Activated CD8-positive, alpha-beta memory T cell treated with anti-CD3 and anti-CD28 coated beads, Interleukin-2, amount 50 U/mL, for 4 hours (primary cell): ENCODE measurements at places on chromosomes 5 and 9.

DNA sequence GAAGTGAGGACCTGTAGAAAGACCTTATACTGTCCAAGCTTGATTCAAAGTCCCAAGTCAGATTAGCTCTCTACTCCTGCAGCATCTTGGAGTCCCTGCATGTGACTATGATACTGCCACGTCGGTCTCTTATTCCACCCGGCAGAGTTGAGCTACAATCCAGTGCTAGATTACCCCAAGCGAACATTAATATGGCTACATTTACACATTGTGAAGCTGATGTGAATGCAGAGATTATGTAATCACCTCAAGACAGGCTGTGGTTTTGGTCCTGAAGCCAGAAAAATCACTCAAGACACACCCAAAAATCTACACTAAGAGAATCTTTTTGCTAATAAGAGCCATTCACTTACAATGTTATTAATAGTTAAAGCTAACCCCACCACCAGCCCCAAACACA lies 116.7 kb downstream of the GNA14 start:
- no peak for DNase-seq

DNA sequence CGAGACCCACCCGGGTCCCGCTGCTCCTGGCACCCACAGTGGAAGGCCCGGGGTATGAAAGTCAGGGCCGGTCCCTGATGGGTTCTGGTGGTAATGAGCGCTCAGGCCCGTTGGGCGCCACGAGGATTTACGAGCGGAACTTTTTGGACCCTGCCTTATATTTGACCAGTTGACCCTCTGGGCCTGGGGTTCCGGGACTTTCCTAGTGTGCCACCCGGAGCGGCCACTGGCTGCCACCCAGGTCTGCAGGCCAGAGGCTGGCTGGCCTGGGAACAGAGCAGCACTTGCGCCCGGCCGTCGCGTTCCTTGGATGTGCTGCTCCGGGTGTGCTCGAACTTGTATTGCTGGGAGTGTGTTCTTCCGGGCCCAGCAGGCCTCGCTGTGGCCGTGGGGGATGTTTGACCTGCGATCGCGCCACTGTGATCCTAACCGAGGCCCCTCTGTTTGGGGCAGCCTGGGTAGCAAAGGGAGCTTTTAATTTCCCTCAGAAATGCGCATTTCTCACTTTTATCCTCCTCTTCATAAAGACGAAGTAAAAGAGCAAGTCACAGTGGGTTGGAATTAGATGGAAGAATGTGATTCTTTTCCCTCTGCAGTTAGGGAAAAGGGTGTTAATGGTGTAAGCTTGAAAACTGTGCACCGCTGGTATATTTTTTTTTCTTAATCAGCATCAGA lies 1.2 kb downstream of the F2RL1 start:
- DNase-seq, result peak; percentile 14

DNA sequence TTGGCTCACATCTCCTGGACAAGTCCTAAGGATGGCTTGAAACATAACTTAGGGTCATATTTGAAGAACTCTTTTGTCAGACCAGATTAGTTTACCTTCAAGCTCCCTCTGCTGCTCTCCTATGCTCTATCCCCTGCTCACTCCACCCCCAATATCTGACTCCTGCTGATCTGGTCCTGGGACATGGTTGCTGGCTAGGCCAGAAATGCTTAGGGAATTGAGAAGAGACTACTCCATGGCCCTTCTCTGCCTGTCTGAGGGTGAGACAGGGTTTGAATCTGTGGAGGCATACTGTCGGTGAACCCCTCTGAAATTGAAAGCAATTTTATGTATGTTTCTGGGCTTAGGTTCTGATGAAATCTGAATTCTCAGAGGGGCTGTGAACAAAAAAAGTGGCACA lies 3.3 kb downstream of the OTULIN start:
- DNase-seq, result no peak

DNA sequence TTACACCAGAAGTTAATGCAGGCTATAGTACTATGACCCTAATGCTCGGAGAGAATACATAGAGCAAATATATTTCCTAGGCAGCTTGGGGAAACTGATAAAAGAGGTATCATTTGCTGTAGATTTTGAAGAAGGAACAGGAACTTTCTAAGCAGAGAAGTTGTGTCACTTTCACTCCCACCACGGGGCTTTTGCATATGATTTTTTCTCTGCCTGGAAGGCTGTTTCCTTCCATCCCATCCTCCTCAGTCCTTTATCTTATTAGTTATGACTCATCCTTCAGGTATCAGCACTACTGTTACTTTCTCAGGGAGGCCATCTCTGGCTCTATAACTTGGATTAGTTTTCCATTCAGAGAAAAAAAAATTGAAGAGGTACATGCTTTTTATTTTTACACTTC lies 2006.1 kb upstream of the WWC1 start:
- DNase-seq, result no peak

DNA sequence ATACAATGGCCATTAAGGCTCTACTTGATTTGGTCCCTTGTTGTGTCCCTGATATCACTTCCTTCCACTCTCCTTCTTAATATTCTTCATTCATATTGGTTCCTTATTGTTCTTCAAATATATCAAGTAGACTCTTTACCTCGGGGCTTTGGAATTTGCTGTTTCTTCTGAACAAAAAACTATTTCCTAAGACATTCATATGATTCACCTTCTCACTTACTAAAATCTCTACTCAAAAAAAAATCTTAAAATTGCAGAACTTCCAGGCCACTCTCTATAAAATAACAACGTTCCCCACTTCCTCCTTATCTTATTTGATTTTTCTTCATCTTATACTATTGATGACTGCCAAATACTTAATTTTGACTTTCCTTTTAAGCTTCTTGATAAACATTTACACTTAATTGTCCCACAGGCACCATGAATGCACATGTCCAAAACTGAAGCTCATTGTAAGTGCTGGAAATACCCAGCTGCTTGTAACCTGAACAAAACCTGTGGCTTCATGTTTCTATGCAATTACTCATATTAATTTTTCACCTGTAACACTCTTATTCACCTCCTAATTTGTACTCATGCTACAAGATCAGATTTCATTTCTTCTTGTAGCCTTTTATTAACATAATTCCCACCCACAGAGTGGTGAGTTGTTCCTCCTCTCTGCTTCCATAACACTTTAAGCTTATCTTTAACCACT lies 58.4 kb upstream of the NUDT12 start:
- no peak for DNase-seq

DNA sequence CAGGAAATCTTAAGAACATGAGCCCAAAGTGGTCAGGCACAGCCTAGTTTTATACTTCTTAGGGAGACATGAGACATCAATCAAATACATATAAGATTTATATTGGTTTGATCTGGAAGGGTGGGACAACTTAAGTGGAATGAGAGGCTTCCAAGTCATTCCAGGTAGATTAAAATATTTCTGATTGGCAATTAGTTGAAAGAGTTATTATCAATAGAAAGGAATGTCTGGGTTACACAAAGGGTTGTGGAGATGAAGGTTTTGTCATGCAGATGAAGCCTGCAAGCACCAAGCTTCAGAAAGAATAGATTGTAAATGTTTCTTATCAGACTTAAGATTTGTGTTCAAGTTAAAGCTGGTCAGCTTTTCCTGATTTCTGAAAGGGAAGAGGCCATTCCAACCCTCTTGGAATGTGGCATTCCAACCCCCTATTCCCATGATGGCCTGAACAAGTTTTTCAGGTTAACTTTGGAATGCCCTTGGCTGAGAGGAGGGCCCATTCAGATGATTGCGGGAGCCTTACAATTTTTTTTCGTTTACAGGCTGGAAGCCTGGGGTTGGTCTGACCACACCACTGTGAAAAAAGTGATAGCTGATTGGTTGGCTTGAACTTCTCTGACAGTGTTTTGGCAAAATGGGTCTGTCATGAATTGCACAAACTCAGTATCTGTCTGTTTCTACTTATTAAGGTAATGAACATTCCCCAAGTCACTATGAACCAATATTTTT lies 245.6 kb upstream of the RAI14 start:
- no peak for DNase-seq

GRCh38 chr5:177312649-177313181 lies 1.0 kb upstream of the MXD3 start:
- DNase-seq, result no peak

GRCh38 chr9:137721479-137721878 lies 102.7 kb downstream of the EHMT1 start:
- no peak for DNase-seq

DNA sequence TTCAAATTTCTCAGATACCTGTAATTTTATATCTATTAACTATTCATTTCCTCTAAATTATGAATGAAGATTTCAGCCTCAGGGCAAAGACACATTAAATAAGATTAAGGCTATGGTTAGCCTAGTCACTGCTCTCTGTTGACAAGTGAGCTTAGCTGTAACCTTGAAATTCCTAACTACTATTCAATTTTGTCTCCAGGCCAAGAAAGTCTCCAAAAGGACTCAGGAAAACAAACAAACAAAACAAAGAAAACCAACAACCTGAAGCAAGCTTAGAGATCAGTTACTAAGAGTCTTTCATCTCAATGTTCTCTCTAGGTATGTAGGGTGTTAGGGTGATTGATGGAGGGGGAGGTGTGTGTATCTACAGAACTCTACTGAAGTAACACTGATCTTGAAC lies 9.6 kb upstream of the CTNNAL1 start:
- DNase-seq, result no peak

GRCh38 chr5:65914641-65915196 lies 11.7 kb upstream of the ERBIN start:
- no peak for DNase-seq

DNA sequence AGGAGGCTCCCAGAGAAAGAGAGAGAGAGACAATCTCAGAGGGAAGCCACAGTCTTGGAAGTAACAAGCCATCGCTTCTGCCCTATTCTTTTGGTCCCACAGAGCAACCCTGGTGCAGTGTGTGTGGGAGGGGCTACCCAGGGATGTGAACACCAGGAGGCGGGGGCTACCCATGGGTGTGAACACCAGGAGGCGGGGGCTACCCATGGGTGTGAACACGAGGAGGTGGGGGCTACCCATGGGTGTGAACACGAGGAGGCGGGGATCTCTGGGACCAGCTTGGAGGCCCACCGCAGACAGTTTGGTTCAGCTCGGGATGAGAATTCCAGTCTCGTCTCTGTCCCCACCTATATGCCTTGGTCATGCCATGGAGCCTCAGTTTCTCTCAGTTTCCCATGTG lies 44.9 kb downstream of the HMCN2 start:
- no peak for DNase-seq

DNA sequence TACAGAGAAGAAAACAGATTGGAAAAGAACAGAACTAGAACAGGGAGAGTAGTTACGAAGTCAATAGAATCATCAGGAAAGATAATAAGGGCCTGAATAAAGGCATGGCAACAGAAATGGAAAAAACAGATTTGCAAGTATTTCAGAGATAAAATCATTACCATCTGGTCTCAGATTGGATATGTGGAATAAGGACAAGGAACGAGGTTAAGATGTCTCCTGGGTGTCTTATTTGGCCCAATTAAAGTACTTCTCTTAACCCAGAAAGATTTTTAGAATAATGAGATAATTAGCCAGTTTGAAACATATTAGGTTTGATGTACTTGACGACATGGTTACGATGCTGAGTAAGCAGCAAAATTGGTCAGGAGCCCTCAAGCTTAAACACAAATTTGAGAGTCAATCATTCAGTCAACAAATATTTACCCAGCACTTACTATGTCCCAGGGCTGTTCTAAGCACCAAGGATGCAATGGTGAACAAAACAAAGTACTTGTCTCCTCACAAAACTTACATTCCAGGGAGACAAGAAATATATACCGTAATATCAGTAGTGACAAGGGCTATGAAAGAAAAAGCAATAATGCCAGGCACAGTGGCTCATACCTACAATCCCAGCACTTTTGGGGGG lies 18.3 kb downstream of the RICTOR start:
- DNase-seq, result no peak

GRCh38 chr9:28981129-28981528 lies 1407.8 kb upstream of the C9orf72 start:
- DNase-seq, result no peak

- no peak for DNase-seq
These were observed 25.9 kb downstream of the NDFIP1 start for GRCh38 chr5:142134331-142135010.

DNA sequence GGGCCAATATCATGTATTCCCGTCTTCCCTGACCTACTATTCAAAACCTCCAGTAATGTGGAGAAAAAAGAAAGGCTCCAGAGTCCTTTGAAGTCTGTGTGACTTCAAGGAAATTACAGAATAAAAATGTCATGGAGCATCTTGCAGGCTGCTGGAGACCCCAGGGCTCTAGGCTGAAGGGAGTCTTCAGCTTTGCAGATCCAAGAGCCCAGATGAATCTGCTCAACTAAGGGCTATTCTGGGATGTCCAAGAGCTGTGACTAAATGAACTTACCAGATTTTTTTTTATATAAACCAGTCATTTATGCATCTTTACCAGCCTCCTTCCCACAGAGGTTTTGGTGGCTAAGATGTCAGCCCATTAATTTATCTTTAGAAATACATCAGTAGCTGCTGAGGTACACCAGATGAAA lies 167.3 kb downstream of the MUSK start:
- no peak for DNase-seq

DNA sequence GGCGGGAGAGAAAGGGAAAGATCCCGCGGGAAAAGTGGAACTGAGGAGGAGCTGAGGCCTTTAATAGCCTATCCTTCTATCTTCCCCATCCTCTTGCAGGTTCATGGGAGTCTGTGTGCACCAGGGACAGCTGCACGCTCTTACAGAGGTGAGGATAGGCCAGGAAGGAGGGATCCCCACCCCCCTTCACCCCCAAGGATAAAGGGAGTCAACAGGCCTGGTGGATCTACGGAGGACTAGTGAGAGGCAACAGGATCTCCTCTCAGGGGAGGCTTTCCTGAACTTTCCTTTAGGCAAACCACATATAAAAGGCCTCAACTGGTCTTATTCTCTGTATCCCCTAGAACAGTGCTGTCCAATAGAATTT lies 1.1 kb downstream of the TESK1 start:
- DNase-seq, result no peak

- DNase-seq, result no peak
These were observed 21.6 kb downstream of the LNPEP start for GRCh38 chr5:96957254-96958049.

DNA sequence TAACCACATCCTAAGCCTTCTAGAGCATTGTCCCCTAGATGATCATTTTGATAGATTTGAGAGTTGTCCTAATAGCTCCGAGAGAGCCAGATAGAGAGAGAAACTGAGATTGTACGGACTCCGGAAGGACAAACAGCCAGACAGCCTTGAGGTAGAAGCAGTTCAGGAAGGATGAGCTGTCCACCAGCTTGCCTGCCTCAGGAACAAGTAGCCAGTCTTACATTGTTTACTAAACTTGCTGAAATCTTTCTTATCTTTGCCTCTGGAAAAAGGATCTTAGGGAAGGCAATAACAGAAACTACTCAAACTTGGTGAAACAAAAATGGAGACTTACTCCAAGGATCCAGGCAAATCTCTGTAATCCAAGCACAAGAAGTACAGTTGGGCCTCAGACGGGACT lies 39.0 kb upstream of the SAP30L start:
- no peak for DNase-seq

DNA sequence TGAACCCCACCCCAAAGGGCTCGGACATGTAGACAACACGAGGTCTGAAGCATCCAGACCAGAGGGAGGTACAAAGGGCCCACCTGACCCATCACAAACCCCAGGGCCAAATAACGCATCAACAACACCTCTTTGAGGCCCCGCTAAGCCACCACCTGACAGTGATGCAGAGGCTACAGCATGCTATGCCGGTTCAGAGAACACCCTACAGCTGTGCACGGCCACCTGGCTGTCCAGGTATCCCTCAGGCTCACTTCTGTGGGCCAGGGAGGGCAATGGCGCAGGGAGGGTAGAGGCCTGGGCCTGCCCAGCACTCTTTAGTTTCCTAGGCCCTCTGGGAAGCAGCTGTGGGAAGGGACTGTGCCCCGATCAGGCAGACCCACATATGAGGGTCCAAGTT lies 190.1 kb downstream of the CDK5RAP2 start:
- DNase-seq, result no peak
